ENCODE measurements at places on chromosomes 13 and 19.

DNA sequence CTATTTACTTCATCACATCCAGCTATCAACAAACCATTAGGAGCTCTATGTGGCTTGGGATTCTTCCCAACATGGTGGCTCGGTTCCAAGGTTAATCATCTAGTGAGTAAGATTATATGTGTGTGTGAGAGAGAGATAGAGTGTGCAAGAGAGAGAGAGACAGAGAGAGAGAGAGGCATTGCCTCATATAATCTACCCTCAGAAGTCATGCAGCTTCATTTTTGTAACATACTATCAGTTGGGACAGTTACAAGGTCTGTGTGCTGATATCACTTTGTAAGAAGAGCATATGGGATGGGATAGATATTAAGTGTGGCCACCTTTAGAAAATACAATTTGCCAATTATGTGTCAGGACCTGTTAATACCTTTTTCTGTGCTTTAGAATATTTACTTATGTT lies 104.1 kb downstream of the NDFIP2 start:
- no peak for DNase-seq

DNA sequence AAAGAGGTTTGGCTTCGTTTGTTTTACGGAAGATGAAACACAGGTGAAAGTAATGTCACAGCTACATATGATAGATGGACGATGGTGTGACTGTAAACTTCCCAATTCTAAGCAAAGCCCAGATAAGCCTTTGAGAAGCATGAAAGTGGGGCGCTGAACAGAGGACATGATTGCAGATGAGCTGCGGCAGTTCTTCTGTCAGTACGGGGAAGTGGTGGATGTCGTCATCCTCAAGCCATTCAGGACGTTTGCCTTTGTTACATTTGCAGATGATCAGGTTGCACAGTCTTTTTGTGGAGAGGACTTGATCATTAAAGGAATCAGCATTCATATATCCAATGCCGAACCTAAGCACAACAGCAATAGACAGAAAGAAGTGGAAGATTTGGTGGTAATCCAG lies 111.5 kb upstream of the DIAPH3 start:
- no peak for DNase-seq

DNA sequence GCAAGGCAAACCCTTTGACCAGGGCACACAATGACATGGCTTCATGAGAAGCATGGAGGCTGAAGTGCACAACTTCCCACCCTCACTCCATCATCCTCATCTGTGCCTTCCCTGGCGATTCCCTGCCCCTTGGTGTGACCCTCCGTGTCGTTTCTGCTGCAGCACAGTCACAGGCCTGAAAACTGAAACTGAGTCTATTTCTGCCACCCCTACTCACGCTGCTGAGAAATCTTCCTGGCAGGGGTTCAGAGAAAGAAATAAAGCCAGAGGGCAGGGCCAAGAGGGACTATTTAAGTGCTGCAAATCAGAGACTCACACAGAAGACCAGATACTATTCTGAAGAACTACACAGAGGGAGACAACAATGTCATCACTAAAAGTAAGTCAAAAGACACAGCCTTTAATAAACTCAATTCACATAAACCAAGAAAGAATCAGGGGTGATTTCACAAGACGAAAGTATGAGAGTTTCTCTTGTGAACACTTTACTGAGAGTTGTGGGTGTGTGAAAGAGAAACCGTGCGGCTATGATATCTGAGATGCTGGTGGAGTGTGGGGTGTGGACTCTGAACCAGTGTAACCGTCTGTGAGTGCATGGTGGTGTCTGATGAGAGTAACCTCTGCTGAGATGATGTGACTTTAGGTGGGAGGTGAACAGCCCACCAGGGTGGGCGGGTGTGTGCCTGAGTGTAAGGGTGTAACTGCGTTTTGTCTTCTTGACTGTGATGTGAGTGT lies 23.5 kb downstream of the LGALS16 start:
- no peak for DNase-seq

DNA sequence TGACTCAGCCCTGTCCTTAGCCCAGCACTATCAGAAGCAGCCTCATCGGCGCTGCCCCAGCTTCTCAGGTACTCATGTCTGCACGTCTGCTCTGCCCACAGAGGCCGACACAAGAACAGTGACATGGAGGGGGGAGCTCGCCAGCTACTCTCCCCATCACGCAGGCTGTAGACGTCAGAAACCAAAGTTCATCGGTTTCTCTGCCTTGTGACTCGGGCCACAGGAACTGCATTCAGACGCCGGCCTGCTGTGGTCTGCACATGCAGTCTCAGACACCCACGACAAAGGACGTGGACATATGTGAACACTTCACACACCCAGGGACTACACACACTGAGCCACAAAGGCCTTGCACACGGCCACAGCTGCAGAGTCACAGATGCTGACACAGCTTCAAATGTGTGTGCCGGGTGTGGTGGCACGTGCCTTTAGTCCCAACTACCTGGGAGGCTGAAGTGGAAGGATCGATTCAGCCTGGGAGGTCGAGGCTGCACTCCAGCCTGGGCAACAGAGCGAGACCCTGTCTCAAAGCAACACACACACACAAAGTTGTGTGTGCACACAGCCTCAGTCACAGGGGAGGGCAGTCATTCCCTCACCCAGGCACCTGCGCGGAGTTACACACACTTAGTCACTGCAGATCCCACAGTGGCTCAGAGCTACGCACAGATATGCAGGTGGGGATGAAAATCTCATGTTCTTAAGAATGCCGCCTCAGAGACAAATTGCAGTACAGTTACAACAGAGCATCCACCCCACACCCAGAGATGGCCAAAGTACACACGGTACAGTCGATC lies 4.9 kb upstream of the ZFP36 start:
- DNase-seq, result no peak

GRCh38 chr19:4363571-4364304 lies 20.4 kb downstream of the MPND start:
- DNase-seq, result no peak

DNA sequence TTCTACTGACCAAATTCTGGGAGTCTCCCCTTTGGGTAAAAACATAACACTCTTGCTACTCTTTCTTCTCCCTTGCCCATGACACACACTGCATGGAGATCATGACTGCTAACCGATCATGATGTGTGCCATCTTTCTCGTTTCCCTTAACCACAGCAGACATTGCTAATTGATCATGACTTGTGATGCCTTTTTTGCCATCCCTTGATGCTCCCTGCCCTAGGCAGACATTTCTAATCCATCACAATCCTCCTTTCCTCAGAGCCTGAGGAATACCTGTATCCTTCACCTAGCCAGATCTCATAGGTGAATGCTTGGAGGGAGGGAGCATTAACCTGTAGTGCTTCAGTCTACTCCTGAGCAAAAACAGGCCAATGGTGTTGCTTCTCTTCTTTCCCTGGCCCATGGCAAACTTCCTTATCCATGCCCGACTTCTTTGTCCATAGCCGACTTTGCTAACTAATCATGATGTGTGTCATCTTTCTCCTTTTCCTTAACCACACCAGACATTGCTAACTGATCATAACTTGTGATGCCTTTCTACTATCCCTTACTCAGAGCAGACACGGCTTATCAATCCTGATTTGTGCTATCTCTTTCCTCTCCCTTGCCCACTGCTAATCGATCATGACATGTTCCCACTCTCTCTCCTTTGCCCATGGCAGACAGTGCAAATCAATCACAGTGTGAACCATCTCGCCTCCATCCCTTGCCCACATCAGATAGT lies 17.7 kb downstream of the NUMBL start:
- no peak for DNase-seq

GRCh38 chr19:11821474-11822109 lies 7.5 kb downstream of the ZNF440 start:
- DNase-seq, result no peak

DNA sequence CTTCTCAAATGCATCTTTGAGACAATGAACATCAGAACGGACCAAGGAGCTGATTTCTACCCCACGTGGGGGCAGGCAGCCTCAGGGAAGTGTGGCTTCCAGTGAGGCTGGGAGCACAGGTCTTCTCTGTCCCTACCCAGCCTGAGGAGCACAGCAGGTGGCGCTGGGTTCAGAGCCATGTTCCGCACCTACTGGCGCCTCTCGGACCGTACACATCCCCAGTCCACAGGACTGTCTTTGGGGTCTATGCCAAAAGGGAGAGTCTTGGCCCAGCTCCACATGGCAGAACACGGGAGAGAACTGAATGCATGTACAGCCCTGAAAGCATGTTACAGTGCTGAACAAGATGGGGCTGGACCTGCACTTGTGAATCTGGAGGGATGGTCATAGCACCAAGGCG lies 22.6 kb downstream of the SUGP1 start:
- DNase-seq, result no peak

GRCh38 chr13:42189061-42189460 lies 82.9 kb upstream of the AKAP11 start:
- DNase-seq, result no peak

Measured in AML-193 (cell line).